ENCODE measurements at places on chromosomes 5 and 9.

GRCh38 chr5:107461770-107462169, 209.0 kb downstream of the EFNA5 start:
- DNase-seq: no peak

DNA sequence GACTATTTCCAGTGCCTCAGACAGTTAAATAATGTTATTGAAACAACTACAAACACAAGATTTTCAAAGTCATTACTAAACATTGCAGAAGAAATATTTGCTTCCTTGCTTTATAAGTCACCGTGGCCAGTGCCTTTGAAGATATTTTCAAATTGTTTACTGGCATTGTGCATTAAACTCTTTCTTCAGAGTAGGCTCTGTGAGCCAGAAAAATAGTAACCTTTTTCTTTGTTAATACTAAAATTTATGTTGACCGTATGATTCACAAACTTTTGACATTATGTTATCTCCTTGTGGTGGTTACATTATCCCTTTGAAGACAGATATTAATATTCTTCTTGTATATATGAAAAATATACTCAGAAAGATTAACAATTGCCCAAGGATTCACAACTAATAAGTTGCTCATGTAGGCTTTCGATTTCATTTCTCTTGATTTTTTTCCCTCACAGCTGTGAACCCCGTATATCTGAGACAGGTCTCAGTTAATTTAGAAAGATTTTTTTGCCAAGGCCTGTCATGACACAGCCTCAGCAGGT, 140.1 kb downstream of the NR3C1 start:
- DNase-seq: no peak

DNA sequence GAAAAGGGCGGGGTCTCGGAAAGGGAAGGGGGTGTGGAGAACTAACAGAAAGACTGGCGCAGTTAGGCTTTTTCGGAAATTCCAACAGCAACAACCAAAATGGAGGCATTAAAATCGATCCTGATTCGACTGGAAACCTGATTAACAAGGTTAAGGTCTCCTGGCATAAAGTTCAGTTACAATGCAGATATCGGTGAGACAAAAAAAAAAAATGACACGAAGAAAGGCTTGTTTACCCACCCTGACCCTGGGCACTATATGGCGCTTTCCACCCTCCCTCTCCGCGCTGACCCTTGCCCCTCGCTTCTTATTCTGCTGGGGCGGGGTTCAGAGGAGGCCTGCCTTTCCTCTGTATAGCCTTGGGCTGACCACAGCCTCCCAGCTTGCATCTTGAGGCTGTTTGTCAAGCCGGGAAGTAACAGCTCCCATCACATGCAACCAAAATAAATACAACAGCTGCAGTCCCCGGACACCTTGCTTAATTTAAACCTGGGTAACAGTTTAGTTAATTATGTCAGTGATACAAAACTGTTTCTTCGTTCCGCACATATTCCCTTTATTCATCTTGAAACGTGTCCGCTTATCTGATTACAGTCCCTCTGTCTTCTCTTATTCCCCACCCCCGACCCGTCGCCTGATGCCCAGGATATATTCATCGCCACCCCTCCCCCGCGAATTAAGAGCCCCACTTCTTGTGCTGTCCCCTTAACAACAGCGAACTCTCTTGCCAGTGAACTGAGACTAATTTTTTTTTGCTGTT, 795 bp upstream of the PJA2 start:
- DNase-seq: peak; percentile 84

GRCh38 chr5:96893342-96893741, 17.0 kb downstream of the ERAP2 start:
- DNase-seq: peak; percentile 60

GRCh38 chr9:93354451-93354850, 97.0 kb upstream of the FAM120A start:
- peak; percentile 70 for DNase-seq

DNA sequence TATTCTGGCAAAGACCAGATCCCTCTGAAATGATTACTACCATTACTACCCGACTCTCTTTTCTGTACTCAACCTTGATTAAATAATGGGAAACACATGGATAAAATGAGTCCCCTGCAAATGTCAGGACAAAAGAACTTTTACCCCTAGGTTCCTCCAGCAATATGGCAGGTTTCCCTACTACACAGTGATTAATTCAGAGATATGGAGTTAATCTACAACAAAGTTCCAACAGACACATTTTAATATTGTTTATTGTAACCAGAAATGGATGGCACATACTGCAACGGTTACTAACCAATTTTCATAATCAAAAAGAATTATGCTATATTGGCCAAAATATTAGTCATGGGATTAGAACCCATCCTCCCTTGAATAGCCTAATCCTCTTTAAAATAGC, 294.8 kb downstream of the ATPSCKMT start:
- no peak for DNase-seq

DNA sequence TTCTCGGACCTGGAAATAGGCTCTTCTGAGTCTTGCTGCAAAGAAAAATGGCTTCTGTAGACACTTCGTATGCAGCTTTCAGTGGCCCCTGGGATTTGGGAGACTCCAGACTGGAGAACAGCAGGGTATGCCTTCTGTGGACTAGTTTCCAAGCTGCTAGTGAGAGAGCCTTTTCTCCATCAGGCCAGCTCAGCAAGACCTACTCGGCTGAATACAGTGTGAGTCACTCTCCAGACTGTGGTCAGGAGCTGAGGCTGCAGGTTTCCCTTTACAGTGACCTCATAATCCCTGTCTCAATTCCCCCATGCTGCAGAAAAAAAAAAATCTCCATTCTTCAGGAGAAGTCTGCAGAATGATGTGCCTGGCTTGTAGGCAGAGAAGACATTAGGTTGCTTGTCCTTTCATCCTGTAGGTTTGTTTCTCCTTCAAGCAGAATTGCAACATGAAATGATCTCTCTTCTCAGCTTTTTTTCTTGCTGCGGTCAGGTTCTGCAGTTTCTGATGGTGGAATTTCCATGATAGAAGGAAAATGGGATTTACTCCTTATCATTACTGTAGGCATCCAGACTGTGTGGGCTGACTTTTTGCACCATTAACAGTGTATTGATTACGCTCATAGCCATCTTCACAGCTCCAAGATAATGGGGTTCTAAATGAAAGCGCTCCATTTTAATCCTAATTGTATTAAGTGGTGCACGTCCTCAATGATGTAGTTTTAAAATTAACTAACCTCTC, 78.3 kb upstream of the TNFSF8 start:
- peak; percentile 38 for DNase-seq

- no peak for DNase-seq
Measured at GRCh38 chr5:136090319-136090718, 42.3 kb upstream of the SMAD5 start.

DNA sequence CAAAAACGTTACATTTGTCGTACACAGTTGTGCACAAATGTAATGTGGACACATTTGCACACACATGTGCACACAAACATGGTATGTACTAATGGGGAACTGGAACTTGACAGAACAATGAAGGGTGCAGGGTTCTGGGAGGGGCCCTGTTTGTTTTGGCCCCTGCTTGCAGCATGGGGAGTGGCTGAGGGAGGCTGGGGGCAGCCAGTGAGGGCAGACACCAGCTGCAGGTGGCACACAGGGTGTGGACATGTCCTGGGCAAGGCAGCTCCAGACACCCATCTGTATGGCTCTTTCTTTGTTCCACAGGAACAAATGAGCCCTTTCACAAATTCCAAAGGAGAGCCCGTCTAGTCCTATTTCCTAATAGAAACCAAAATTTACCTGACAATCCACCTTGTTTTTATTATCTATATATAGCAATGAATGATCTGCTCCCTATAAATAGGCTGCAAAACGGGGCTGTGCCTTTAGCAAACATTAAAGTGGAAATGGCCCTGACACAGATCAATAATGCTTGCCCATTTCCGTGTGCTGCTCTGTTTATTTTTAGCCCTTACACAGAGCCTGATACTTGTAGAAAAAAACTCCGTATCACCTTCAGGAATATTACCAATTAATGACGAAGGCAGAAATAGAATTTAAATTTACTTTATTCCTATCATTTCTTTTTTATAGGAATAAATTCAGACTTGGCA, 26.4 kb downstream of the MARCHF3 start:
- no peak for DNase-seq

DNA sequence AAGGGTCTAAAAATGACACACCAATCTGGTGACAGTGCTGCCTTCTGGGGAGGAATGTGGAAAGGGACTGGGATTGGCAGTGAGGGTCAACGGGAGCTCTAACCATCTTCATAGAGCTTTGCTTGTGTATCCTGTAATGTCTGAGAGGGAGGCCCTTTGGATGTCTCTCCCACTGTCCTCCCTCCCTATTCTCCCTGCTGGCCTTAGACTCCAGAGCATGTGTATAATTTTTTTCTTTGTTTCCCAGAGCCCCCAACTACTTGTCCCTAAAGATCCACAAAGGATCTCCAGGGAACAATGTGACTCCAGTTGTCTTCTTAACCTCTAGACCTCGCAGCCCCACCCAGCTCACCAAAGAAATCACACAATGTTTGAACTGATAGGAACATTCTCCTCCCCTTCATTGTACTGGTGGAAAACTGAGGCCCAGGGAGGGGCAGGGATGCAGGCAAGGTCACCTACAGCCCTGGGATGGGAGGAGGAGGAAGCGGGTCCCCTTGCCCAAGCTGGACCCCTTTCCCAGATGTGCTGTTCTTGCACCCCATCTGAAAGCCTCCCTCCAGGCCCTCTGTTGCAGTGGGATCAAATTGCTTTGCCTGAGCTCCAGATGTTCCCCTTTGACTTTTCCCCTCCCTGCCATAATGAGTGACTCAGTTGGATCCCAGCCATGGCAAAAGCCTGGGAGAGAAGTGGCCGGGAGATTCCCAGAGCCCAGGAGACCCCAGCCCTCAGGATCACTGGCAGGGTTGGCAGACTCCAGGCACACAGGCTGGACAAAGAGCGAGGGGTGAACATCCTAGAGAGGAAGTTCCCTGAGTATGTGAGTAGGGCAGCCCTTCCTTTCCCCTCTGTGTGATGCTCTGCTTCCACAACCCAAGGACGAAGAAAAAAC, 21.8 kb downstream of the SPARC start:
- no peak for DNase-seq

DNA sequence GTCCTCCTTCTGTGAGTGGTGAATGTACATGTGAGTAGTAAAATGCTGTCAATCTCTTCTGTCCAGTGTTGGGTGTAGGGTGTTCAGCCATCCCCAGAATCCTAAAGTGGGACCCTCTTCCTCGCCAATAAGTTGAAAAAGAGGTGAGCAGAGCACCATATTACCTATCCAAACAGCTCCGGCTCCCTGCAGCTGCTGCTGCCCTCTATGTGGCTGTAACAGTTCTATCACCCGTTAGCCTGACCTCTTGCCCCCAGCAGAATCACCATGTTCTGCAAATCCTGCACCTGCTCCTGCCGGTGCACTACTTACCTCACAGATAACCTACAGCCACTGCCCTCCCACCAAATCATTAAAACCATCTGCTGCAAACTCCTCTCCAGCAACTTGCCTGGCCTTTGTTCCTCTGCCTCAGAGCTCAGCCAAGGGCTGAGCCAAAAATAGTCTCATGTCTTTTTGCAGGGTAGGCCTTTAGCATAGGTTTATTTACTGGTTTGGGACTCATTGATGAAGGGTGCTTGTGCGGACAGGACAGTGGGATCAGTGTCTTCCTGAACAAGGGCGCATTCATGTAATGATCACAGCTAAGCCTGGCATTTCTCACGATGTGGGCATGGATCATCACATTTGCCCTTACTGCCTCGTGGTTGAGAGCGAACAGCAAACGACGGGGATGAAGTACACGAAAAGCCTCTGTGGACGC, 49.6 kb upstream of the CCL21 start:
- DNase-seq: no peak

GRCh38 chr9:20408513-20408912, 213.8 kb downstream of the MLLT3 start:
- no peak for DNase-seq

DNA sequence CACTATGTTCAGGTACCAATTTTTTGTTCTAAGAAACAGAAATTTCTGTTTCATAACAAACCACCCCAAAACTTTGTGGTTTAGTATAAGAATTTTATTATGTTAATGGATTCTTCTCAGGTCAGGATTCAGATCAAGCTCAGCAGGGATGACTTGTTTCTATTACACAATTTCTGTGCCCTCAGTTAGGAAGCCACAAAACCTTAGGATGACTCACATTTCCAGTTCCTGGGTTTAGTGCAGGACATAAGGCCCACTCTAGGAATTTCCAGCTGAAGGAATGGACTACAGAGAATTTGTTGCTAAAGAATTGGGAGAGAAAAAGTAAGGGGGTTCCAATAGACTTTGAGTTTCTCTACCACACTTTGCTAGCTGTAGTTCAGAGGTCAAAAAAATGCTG, 629.3 kb downstream of the ANXA1 start:
- peak; percentile 31 for DNase-seq

- peak; percentile 94 for DNase-seq
Measured at GRCh38 chr9:33024966-33025571, at the start of gene DNAJA1. DNAJA1 (plus strand) TSS chr9:33025273; CDS start chr9:33026485, 1,212 bp downstream.

GRCh38 chr5:173963867-173964441, 25.0 kb upstream of the C5orf47 start:
- no peak for DNase-seq

DNA sequence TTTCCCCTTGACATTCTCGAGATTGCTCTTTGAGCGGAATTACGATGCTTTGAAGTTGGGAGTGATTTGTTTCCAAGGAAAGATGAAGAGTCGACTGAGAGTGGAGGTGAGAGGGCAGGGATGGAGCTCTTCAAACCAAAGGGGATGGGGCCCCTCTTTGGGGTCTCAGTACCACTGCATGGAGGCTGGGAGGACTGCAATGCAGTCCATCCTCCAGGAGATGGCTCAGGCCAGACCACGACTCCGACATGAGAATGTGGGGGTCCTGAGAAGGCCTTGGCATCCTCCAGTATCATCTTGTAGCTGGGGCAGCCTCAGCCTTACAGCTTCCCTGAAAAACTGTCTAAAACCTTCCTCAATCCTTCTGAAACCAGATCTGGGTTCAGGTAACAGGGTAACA, 51.1 kb upstream of the CDKN2AIPNL start:
- DNase-seq: no peak

DNA sequence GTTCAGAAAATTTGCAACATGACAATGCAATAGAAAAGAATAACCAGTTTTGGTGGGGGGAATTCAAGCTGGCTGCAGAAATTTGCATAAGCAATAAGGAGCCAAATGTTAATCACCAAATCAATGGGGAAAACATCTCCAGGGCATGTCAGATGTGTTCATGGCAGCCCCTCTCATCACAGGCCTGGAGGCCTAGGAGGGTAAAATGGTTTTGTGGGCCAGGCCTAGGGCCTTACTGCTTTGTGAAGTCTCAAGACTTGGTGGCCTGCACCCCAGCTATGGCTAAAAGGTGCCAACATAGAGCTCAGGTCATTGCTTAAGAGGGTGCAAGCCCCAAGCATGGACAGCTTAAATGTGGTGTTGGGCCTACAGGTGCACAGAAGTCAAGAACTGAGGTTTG, 29.7 kb upstream of the SLC36A1 start:
- DNase-seq: no peak

- DNase-seq: peak; percentile 46
Measured at GRCh38 chr9:83188277-83188676, 125.3 kb upstream of the RASEF start.

GRCh38 chr5:19534751-19535150, 453.2 kb downstream of the CDH18 start:
- no peak for DNase-seq

Measured in trophoblast cell (in vitro differentiated cells and primary cell).